Activated naive CD8-positive, alpha-beta T cell treated with anti-CD3 and anti-CD28 coated beads, Interleukin-2, amount 10 ng/mL, durations not matched to agents 7 days and 5 days (primary cell): ENCODE measurements at places on chromosomes 16 and 17. TPM values are rescaled to one million over a fixed set of nuclear protein-coding genes. Genes with fewer than 3 reads are reported as not detected.
A peak's percentile ranks its signal among the peaks of the same experiment; 100 is the strongest.

Gene PDIA2
- total RNA-seq, result 0.31 TPM

Gene OR2C1
- total RNA-seq, result not detected

Gene AATK
- total RNA-seq, result 1.2 TPM

Gene LITAFD
- total RNA-seq, result not detected

Gene CDH16
- total RNA-seq, result not detected

Gene CDRT15
- not detected for total RNA-seq

Gene CACNA1H
- 2.9 TPM for total RNA-seq

Gene ZFPM1
- total RNA-seq, result 19.0 TPM

GRCh38 chr16:88596483-88596882, 26.3 kb downstream of the ZC3H18 start:
- H3K4me1 ChIP-seq, result peaks cover 1% of the 10 kb centered on the region
- no peak overlapping the region for H3K4me3 ChIP-seq
- H3K27me3 ChIP-seq, result no peaks in the 10 kb centered on the region
- no peak for DNase-seq
- peaks cover 22% of the 10 kb centered on the region for H3K36me3 ChIP-seq
- no peak overlapping the region for H3K27ac ChIP-seq

DNA sequence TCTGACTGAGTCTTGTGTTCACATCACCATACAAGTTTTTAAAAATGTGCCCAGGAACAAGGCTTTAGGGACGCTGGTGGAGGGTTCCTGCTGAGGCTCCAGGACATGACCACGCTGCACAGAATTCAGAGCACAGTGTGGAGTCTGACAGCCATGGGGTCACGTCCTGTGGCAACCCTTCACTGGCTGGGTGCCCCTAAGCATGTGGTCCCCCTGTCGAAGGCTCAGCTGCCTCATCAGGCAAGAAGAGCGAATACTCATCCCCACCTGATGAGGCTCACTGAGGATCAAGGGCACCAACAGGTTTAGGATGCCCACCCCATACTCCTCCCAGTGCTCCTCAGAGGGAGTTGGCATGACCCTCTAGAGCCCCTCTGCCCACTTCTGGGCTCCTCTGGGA, 5.9 kb downstream of the PNMT start:
- no peaks in the 10 kb centered on the region for H3K36me3 ChIP-seq
- no peak for DNase-seq
- H3K4me1 ChIP-seq, result peaks cover 33% of the 10 kb centered on the region
- peaks cover 8% of the 10 kb centered on the region for H3K27me3 ChIP-seq

DNA sequence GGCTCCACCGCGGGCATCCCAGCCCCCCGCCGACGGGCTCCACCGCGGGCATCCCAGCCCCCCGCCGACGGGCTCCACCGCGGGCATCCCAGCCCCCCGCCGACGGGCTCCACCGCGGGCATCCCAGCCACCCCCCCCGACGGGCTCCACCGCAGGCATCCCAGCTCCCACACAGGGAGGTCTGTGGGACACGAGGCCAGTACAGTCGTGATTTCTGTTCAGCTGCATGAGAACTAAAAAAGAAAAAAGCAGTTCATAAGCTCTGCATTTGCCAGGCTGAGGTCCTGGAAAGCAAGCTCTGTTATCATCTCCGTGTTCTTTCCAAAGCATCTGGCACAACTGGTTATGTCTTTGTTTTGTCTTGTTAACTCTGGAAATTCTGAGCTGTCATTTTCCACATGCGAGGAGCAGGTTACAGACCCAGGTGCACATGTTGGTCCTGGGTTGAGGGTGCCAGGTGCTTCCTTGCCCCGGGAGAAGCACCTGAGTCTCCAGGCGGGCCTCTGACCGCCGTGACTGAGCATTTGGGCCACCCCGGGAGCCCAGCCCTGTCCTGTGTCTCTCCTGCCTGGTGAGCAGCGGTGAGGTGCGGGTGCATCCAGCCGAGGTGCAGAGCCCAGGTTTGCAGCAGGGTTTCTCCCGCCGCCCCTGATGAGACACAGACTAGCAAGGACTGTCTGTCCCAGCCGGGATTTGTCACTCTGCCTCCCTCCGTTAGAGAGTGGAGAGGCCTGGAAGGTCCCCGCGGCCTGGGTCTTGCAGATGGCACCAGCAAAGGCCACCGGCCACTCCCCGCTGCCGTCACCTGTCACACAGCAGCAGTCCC, 9.9 kb upstream of the WFIKKN1 start:
- H3K4me3 ChIP-seq, result no peak overlapping the region
- H3K27me3 ChIP-seq, result no peaks in the 10 kb centered on the region
- no peaks in the 10 kb centered on the region for H3K4me1 ChIP-seq
- no peak overlapping the region for H3K27ac ChIP-seq

DNA sequence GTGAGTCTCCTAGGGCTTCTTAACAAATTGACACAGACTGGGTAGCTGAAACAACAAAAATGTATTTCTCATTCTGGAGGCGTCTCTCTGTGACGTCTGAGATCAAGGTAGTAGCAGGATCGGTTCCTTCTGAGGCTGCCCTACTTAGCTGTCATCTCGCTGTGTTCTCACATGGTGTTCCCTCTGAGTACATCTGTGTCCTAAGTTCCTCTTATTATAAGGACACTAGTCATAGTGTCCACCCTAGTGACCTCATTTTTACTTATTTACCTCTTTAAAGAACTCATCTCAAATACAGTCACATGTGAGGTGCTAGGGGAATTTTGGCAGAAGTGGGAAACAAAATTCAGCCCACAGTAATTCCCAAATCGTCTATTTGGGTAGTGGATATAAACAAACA, 529.1 kb downstream of the NPIPA7 start:
- no peaks in the 10 kb centered on the region for H3K4me1 ChIP-seq
- DNase-seq, result no peak
- H3K27ac ChIP-seq, result no peak overlapping the region
- no peaks in the 10 kb centered on the region for H3K36me3 ChIP-seq

GRCh38 chr17:75817571-75817970, 26.6 kb downstream of the UNC13D start:
- H3K4me1 ChIP-seq, result peaks cover 14% of the 10 kb centered on the region
- H3K27me3 ChIP-seq, result no peaks in the 10 kb centered on the region
- peaks cover 7% of the 10 kb centered on the region for H3K36me3 ChIP-seq
- H3K4me3 ChIP-seq, result no peak overlapping the region
- no peak for DNase-seq

- H3K4me3 ChIP-seq, result no peak overlapping the region
- DNase-seq, result no peak
- peaks cover 13% of the 10 kb centered on the region for H3K27me3 ChIP-seq
- H3K27ac ChIP-seq, result no peak overlapping the region
- peaks cover 2% of the 10 kb centered on the region for H3K36me3 ChIP-seq
These were observed 23.7 kb downstream of the CCL4 start for GRCh38 chr17:36127199-36127893.

GRCh38 chr17:14813649-14814370, 451.3 kb downstream of the PMP22 start:
- no peaks in the 10 kb centered on the region for H3K36me3 ChIP-seq
- H3K27ac ChIP-seq, result no peak overlapping the region
- H3K4me1 ChIP-seq, result no peaks in the 10 kb centered on the region
- DNase-seq, result no peak
- no peaks in the 10 kb centered on the region for H3K27me3 ChIP-seq

DNA sequence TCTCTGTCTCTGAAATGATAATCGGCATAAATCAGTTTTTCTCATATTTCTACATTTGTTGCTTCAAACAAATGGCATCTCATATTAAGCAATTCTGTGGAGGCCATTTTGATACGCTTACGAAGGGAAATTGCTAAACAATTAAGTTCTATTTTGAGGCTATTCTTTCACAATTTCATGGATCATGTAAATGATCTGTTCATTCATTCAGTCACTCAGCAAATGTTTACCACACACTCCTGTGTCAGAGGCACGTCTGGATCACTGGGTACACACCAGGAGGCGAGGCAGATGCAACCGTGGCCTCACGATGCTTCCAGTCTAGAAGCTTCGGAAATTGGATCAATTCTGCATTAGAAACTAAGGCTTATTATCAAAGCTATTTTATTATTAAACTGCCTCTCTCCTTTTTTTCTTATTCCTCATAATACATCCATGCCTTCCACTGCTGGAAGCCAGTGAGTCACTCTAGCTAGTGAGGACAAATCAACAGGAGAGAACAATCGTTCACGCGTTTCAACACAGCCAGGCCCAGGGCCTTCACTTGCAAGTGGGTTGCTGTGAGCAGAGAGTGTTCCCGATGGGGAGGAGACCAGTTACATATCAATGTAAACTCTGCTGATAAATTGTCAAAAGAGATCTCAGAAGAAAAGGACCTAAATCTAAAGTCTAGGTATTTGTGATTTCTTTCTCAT, 11.3 kb upstream of the SLC39A11 start:
- peaks cover 9% of the 10 kb centered on the region for H3K27me3 ChIP-seq
- no peaks in the 10 kb centered on the region for H3K4me1 ChIP-seq
- H3K4me3 ChIP-seq, result no peak overlapping the region
- no peaks in the 10 kb centered on the region for H3K36me3 ChIP-seq
- no peak for DNase-seq
- no peak overlapping the region for H3K27ac ChIP-seq

- H3K27me3 ChIP-seq, result peaks cover 64% of the 10 kb centered on the region
- peak; percentile 53 for DNase-seq
- H3K36me3 ChIP-seq, result no peaks in the 10 kb centered on the region
These were observed 926 bp downstream of the MYH10 start for GRCh38 chr17:8629371-8630226.

DNA sequence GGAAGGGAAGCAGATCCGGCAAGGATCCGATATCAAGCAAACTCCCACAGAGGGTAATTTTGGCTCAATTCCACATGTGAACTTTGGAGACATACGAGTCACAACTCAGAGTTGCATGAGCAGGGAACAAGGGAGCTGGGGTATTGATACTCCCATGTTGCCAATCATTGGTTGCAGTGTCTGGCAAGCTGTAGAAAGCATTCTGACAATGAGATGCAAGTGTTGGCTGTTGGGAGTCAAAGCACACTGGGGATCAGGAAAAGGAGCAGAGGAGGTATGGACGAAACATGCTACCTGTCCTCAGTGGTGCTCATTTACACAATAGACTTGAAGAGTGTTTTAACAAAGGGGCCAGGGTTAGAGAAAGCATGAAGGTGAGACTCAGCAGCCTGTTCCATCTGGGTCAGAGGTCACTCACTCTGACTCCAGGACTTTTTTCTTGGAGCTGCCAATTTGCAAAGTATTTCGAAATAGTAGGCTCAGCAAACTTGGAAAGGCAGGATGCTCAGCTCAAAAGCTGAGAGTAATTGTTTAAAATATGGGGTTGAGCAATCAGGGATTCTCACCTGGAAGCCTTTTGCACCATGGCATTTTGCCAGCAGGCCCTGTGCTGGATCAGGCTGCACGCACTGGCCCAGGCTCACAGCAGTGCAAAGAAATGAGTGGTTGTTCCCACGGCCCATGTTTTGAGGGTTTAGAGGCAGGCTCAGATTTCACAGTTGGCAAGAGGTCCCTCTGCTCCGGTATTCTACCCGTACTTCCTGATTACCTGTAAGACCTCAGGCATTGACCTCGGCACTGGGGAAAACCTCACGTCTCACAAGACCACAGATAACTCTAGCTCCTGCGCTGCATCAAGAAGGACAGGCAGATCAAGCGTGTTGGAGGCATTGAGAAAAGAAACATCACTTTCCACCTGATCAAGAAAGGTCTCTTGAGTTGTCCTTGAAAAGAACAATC, 17.6 kb upstream of the NKD1 start:
- H3K27ac ChIP-seq, result no peak overlapping the region
- no peaks in the 10 kb centered on the region for H3K36me3 ChIP-seq
- no peaks in the 10 kb centered on the region for H3K4me1 ChIP-seq
- no peak overlapping the region for H3K4me3 ChIP-seq

DNA sequence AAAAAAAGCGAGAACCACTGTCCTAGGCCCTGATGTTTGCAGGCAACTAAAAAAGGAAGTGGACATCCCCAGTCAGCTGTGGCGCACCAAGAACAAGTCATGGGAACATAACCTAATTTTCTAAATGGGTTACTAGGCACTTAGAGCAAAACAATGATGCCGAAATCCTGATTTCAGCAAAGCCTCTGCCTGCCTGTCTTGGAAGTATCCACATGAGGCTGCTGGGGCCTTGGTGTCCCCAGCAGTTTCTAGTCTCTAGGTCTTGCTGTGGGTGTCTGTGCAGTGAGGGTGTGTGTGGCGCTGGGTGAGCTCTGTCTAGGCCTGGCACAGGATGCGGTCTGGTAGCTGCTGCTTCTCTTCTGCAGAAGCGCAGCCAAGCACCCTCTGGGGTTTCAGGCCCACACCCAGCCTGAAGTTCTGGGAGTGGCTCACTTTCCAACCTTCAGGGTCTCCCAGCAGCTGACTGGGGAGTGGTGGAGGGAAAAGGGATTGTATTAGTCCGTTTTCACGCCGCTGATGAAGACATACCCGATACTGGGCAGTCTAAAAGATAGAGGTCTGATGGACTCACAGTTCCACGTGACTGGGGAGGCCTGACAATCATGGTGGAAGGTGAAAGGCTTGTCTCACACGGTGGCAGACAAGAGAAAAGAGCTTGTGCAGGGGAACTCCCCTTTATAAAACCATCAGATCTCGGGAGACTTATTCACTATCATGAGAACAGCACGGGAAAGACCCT, 21.1 kb downstream of the STH start:
- H3K36me3 ChIP-seq, result peaks cover 6% of the 10 kb centered on the region
- DNase-seq, result no peak

- DNase-seq, result no peak
- peak overlapping the region; percentile 92 for H3K27ac ChIP-seq
- peak overlapping the region; percentile 92 for H3K4me3 ChIP-seq
- peaks cover 30% of the 10 kb centered on the region for H3K4me1 ChIP-seq
These were observed 1.3 kb downstream of the ARMC5 start for GRCh38 chr16:31460582-31461002.

DNA sequence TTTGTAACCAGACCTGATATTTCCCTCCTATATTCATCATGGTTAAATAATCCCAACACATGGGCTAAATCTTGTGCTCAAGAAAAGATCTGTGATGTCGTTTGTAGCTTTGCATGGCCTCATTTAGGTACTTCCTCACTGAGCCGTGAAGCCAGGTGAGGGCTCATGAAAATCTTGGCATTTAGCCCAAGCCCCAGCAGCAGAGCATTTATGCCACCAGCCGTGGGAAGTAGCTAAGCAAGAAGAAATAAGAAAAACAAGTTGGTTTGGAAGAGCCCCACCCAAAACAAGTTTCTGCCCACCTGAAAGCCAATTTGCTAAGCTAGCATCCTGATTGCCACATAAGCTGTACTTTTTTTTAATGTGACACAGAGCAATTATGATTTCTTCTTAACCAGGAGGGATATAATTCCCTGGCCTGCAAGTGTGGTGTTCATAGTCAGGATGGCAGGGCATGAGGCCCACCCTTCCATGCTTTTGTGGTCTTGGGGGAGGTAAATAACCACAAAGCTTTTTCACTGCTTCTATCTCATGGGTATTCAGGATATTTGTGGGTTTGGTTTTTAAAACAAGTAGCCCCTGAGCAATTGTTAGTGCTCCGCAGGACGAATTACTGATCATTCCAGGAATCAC, 10.5 kb downstream of the TMIGD1 start:
- peaks cover 2% of the 10 kb centered on the region for H3K27me3 ChIP-seq
- peak overlapping the region; percentile 24 for H3K27ac ChIP-seq
- H3K36me3 ChIP-seq, result no peaks in the 10 kb centered on the region
- H3K4me3 ChIP-seq, result peak overlapping the region; percentile 48
- peaks cover 16% of the 10 kb centered on the region for H3K4me1 ChIP-seq
- no peak for DNase-seq

- peaks cover 10% of the 10 kb centered on the region for H3K4me1 ChIP-seq
- H3K27me3 ChIP-seq, result no peaks in the 10 kb centered on the region
- no peak overlapping the region for H3K27ac ChIP-seq
- H3K4me3 ChIP-seq, result no peak overlapping the region
These were observed 70.3 kb downstream of the SEC14L1 start for GRCh38 chr17:77210946-77211541.

- DNase-seq, result no peak
- peaks cover 3% of the 10 kb centered on the region for H3K36me3 ChIP-seq
- H3K27me3 ChIP-seq, result no peaks in the 10 kb centered on the region
- peaks cover 8% of the 10 kb centered on the region for H3K4me1 ChIP-seq
- no peak overlapping the region for H3K27ac ChIP-seq
These were observed 26.5 kb upstream of the C16orf87 start for GRCh38 chr16:46857368-46857945.
